ENCODE measurements at places on chromosomes 4 and X. TPM values are rescaled to one million over a fixed set of nuclear protein-coding genes. Genes with fewer than 3 reads are reported as not detected.

Gene TRO
- 9.9 TPM for polyA plus RNA-seq

Gene NUDT10
- 0.15 TPM for polyA plus RNA-seq

Gene MAGEB17
- polyA plus RNA-seq = not detected

Gene HELT
- not detected for polyA plus RNA-seq

Gene DUSP9
- 0.06 TPM for polyA plus RNA-seq

Gene ATP2B3
- polyA plus RNA-seq = not detected

Gene NR3C2
- polyA plus RNA-seq = 0.18 TPM

Gene TRAM1L1
- 0.85 TPM for polyA plus RNA-seq

Gene SPANXD
- not detected for polyA plus RNA-seq

Gene FGF2
- 192 TPM for polyA plus RNA-seq

GRCh38 chr4:87057835-87058355, 123.1 kb downstream of the AFF1 start:
- DNase-seq = no peak

DNA sequence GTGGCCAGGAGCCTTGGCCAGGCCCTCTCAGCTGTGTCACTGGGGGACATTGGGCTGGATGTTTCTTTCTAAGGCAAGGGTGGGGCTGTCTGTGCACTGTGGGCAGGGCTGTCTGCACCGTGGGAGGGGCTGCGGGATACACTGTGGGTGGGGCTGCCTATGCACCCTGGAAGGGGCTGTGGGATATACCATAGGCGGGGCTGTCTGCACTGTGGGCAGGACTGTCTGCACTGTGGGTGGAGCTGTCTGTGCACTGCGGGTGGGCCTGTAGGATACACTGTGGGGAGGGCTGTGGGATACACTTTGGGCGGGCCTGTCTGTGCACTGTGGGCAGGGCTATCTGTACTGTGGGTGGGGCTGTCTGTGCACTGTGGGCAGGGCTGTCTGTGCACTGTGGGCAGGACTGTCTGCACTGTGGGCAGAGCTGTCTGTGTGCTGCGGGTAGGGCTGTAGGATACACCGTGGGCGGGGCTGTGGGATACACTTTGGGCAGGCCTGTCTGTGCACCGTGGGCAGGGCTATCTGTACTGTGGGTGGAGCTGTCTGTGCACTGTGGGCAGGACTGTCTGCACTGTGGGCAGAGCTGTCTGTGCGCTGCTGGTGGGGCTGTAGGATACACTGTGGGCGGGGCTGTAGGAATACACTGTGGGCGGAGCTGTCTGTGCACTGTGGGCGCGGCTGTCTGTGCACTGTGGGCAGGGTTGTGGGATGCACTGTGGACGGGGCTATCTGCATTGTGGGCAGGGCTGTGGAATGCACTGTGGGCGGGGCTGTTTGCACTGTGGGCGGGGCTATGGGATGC, 31.1 kb downstream of the ACOX3 start:
- no peak for DNase-seq

- no peak for DNase-seq
Observed at GRCh38 chr4:54898056-54898562, 227.3 kb downstream of the KDR start.

GRCh38 chr4:99763635-99764101, 53.0 kb upstream of the DAPP1 start:
- DNase-seq = peak; percentile 50

DNA sequence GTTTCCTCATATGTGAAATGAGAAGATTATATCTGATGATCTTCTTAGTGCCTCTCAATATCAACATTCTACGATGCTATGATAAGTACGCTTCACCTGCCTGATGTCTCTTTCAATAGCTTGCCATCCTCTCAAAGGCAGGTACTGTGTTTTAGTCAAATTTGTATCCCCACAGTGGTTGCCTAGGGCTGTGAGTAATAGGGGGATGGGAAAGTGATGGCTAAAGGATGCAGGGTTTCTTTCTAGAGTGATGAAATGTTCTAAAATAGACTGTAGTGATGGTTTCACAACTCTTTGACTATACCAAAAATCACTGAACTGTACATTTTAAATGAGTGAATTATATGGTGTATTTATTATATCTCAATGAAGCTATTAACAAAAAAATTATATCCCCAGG, 142.8 kb downstream of the HS6ST2 start:
- no peak for DNase-seq

GRCh38 chrX:129310000-129310399, 213.3 kb downstream of the SMARCA1 start:
- no peak for DNase-seq

- DNase-seq = no peak
Observed at GRCh38 chrX:80216086-80216485, 201.5 kb downstream of the TBX22 start.

GRCh38 chr4:153296040-153296823, 48.3 kb upstream of the MND1 start:
- peak; percentile 40 for DNase-seq
